Epithelial cell of esophagus (primary cell): ENCODE measurements at places on chromosomes 4 and X.

DNA sequence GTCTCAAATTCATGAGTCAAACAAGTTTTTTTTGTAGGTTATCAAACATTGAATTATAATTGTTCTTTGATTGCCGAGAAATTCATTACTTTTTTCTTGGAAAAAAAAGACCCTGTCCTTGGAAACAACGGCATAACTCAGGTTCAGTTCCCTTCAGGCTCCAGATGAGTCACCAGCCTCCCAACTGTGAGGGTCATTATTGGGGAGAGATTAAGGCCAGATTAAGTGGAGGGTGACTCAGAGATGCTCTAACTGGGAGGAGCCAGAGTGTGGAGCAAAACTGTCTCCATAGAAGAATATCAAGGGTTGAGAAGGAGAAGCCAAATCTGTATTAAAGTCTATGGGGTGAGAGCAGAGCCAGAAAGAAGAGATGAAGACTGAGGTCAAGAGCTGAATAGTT lies 9.6 kb downstream of the ADGRG4 start:
- peak; percentile 49 for DNase-seq

DNA sequence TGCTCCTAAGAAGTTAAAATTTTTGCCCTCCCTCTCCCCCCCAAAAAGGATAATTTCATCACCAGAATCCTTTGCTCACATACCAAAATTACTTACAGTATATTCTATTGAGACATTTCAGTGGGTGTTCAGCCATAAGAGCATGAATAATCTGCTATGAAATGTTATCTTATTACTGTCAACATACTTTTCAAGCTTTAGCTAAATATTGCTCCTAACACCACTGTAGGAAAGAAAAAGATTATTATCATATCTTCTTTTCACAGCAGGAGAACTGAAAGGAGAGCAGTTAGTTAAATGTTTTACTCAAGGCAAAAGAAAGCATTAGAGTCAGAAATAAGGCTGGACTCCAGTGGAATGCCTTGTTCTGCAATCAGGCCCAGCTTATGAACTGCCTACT lies 231.0 kb upstream of the GYPA start:
- no peak for DNase-seq

- DNase-seq = no peak
These were observed 7.2 kb downstream of the RAB28 start for GRCh38 chr4:13476915-13477314.

GRCh38 chr4:24794480-24794879 lies 893 bp upstream of the SOD3 start:
- DNase-seq = no peak

- no peak for DNase-seq
These were observed 51.2 kb downstream of the RPGR start for GRCh38 chrX:38276089-38276488.

GRCh38 chr4:151443247-151443646 lies 34.3 kb downstream of the FHIP1A start:
- no peak for DNase-seq

DNA sequence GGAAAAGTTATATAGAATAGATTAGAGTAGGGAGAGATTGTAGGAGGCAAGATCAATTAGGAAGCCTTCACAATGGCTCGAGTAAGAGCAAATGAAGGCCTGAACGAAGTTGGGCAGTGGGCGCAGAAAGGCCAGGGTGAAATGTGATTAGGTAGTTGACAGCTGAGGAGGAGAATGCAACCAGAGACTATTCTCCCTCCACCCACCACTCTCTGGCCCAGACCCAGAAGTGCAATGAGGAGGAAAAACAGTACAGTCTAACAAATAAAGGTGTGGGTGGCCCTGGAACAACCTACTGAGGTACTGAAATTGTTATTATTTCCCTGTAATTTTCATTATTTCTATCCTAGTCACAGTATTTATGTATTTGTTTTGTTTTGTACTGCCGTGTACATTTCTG lies 176.7 kb downstream of the SLC39A8 start:
- no peak for DNase-seq

GRCh38 chr4:104818579-104818978 lies 323.9 kb upstream of the CXXC4 start:
- DNase-seq = no peak

- no peak for DNase-seq
These were observed 343.5 kb downstream of the IDS start for GRCh38 chrX:149161435-149162088.

GRCh38 chr4:168731706-168732414 lies 235.0 kb downstream of the PALLD start:
- no peak for DNase-seq

GRCh38 chrX:55668084-55668483 lies 44.9 kb downstream of the FOXR2 start:
- DNase-seq = no peak

- DNase-seq = no peak
These were observed 88.4 kb downstream of the EVC start for GRCh38 chr4:5799406-5799805.

- DNase-seq = no peak
These were observed 66.6 kb upstream of the ARHGAP24 start for GRCh38 chr4:85408301-85408700.

GRCh38 chr4:169367826-169368225 lies 97.1 kb upstream of the SH3RF1 start:
- no peak for DNase-seq

- DNase-seq = no peak
These were observed 145.4 kb downstream of the QDPR start for GRCh38 chr4:17366496-17366895.

- DNase-seq = no peak
These were observed 3.3 kb upstream of the LRAT start for GRCh38 chr4:154740462-154740861.

- DNase-seq = peak; percentile 74
These were observed 44.0 kb downstream of the SLC25A5 start for GRCh38 chrX:119512146-119512800.

- no peak for DNase-seq
These were observed 111.2 kb upstream of the ZNF827 start for GRCh38 chr4:146049802-146050201.

GRCh38 chr4:53788621-53789020 lies 197.3 kb upstream of the LNX1 start:
- no peak for DNase-seq

- peak; percentile 34 for DNase-seq
These were observed 51.4 kb downstream of the SHROOM4 start for GRCh38 chrX:50762578-50762977.

DNA sequence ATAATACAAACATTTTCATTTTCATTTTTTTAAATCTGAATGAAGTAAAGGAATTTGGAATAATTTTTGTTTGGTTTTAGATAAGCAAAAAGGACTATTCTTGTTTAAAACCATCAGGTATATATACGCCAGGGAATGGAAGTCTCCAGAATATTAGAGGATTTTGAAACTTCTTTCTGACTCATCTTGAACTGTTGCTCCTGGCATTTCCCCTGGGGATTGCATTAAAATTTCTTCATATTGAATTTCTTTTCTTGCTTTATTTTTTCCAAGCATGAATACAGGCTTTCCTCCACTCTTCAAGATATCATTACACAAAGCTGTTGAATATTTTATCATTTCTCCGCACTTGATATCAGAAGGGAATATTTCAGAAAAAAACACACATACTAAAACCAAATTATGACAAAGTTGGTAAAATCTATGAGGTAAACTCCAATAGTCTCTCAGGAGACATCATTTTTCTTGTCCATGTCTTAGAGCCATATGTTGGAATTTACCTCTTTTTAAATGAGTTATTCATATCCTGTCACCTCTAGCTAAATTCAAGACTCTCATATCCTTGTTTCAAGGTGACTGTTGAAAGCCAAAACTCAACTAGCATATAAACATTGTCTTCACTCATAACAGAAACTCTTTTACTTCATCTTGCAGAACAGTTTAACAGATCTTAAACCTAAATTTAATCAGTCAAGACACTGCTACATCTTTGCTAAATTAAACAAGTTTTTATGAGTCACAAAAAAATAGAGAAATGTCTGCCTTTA lies 20.7 kb upstream of the CSN1S1 start:
- DNase-seq = peak; percentile 14

DNA sequence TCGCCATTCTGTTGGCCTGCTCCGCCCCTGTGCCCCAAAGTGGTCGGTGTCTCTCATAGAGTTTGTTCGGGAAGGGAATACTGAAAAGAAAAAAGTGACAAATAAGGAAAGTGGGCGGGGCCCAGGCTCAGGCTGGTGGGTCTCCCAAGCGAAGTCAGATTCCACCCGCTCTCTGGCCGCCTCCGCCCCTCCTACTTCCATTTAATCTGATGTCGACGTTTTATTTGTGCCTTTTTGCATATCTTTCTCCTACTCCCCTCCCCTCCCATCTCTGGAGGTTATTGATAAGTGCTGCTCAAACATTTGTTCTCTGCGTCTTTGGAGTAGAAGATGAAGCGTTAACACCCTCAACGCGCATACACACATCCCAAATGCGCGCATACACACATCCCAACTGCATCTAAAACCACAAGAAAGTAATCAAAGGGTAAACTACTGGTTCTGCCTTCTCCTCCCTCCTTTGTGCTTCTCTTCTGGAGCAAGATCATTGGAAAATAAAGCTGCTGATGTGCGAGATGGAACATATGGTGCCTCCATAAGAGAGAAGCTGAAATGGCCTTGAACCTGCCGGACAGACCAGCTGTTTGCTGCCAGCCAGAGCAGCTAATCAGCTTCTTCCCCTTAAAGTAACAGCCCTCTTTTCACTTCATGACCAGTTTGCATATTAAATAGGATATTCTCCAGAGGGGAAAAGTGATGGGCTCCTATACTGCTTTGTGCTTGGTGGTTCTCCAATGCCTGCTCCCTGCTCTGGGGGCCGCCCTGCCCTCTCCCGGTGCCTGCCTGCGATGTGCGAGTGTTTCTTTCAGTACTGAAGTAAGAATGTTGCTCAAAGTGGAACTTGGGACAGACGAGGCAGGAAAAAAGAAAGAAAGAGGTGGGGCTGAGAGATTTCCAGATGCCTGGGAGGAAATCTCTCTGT lies 3.1 kb downstream of the MAMLD1 start:
- peak; percentile 14 for DNase-seq

DNA sequence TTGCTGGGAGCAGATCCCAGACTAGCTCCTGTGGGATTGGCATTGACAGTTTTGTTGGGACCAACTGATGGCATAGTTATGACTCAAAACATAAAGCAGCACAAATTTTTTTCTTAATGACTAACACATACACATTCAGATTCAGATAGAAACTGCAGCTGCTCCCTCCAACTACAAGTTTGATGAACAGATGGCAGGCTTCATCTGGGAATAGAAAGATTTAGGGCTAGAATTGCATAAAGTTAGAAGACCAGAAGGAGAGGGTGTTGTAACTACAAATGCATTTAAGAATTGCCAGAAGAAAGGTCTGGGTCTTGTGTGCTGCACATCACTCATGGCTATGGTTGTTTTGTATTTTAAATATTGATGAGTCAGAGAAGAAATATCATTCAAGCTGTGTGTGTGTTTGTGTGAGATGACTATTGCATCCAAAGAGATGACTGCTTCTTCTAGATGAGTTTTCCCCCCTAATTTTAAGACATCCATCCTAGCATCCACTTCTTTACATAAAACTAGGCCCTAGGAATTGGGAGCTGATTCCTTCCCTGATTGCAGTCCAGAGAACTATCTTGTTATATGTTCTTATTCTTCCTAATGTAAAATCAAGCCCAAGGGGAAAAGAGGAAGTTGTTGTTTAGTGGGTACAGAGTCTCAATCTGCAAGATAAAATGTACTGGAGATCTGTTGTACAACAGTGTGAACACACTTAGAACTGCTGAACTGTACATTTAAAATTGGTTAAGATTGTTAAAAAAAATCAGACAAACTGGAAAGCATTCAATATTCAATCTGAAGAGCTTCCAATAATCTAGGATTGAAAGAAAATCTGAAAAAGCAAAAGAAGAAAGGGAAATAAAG lies 175.1 kb downstream of the PARM1 start:
- DNase-seq = peak; percentile 18

GRCh38 chr4:147096667-147097604 lies 151.3 kb upstream of the TTC29 start:
- peak; percentile 62 for DNase-seq
